ENCODE measurements at places on chromosomes 13 and 19.

GRCh38 chr13:36275190-36276002 lies 22.2 kb downstream of the CCDC169 start:
- peak; percentile 36 for DNase-seq

- peak; percentile 45 for DNase-seq
These were observed 82.4 kb downstream of the PIBF1 start for GRCh38 chr13:72864142-72865011.

DNA sequence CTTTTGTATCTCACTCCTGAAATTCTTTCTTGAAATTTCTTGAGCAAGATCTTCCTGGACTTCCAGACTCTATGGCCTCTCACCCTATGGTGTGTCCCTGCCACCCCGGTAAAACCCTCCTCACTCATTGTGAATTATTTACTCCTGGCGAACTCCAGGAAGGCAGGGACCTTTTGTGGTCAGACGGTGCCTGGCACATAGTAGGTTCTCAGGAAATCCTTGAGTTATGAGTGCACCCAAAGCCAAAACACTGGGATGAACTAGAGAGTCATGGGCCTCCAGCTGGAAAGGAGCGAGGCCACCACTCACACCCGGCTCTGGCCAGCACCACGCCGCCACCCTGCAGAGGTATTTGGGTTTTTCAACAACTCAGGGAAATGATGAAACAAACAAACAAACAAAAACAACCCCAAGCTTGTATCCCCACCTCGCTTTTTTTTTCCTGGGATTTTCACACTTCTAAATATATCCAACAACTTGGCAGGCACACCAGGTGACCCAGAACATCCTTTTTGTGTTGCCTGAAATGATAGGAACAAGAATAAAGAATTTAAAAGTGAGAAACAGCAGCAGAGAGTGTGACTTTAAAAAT lies 11.2 kb downstream of the HPN start:
- no peak for DNase-seq

DNA sequence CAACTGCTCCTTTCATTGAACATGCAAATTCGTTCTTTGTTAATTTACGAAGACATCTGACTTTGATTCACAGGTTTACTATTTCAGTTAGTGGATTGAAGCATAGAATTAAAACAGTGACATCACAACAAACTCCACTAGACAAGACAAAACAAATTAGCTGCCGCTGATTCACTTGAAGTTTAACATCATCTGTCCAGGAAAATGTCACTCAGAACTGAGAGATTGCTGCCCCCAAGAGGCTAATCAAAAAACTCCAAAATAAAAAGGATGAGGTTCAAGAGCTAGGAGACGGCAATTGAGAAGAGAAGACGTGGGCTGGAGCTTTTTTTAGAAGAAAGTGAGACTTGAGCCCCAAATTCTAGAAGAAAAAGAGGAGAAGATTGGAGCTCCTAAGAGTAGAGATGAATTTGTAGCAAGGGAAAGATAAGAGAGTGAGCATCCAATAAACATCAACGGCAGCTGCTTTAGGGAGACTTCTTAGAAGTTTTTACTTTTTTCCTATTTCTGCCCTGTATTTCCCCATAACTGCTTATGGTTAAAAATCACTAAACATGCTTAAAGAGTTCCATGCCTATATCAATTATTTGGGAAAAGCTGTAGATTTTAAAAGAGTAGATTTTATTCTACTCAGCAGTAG lies 40.8 kb upstream of the TPP2 start:
- DNase-seq: peak; percentile 31

- no peak for DNase-seq
These were observed 193.3 kb downstream of the PCDH9 start for GRCh38 chr13:67036699-67037457.

GRCh38 chr13:24505256-24505655 lies 7.3 kb downstream of the PARP4 start:
- DNase-seq: no peak

Data from AG08395 (cell line).